ENCODE measurements at places on chromosomes 7 and 10.
A peak's percentile ranks its signal among the peaks of the same experiment; 100 is the strongest.

GRCh38 chr7:116629051-116629463, 42.9 kb upstream of the MET start:
- no peak for DNase-seq

DNA sequence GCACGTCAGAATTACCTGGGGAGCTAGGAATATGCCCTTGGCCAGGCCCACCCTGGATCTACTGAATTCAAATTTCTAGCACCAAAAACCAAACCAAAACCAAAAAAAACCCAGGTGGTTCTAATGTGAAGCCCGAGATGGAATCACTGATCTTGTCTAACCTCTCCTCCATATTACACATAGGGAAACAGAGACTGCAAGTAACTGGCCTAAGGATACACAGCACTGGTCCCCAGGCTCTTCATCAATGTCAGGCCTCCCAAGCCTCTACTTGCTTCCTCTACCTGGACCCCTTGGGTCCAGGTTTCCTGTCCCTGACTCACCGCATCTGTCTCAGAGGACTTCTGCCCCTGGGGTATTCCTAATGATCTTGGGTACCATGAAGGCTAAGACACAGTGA, 30.7 kb downstream of the ZCCHC24 start:
- DNase-seq: no peak

DNA sequence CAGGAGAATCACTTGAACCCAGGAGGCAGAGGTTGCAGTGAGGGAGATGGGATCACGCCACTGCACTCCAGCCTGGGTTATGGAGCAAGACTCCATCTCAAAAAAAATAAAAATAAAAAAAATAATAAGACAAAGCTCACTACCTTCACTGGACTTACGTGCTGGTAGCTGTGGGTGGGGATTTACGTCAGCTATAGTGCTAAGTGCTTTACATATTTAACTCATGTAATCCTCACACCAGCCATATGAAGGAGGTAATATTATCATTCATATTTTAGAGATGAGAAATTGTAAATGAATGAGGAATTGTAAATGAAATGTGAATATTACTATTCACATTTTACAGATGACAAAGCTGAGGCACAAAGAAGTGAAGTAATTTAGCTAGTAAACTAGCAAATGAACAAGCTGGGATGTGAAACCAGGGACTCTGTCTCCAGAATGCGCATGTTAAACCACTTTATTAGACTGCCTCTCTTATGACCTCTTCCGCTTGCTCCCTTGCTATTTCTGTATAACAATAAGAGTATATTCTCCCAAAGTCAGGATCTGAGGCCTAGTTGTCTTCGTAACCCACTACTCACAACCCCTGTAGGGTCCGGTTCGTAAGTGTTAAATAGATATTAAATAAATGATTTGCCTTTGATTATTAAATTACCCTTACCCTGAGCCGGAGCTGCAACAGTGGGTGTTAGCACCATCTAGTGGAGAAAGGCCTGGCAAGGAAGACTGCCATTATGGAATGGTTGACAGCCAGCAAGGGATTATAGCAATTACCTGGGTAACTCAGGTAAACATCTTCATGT, 70.2 kb downstream of the HTR7 start:
- DNase-seq: peak; percentile 13

GRCh38 chr7:107045980-107046379, 1.5 kb downstream of the PRKAR2B start:
- no peak for DNase-seq

DNA sequence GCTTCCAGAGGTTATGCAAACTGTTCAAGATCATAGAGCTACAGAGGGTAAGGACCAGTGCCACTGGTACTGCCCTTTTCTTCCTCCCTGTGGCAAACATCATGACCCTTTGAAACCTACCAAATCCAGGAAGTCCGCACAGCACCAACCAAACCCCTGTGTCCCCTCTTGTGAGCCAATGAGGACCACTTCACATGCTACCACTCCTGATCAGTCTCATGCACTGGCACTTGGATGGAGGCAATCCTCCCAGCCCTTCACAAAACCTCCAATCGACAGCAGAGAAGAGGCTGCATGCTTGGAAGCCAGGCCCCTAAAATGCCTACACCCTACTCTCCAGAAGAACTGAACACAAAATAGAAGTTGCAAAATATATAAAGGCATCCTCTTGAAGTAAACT, 248.0 kb downstream of the TNS3 start:
- no peak for DNase-seq

GRCh38 chr10:133196936-133197758, 32.9 kb upstream of the UTF1 start:
- DNase-seq: no peak

GRCh38 chr7:4641667-4642467, 40.2 kb upstream of the FOXK1 start:
- DNase-seq: peak; percentile 95

DNA sequence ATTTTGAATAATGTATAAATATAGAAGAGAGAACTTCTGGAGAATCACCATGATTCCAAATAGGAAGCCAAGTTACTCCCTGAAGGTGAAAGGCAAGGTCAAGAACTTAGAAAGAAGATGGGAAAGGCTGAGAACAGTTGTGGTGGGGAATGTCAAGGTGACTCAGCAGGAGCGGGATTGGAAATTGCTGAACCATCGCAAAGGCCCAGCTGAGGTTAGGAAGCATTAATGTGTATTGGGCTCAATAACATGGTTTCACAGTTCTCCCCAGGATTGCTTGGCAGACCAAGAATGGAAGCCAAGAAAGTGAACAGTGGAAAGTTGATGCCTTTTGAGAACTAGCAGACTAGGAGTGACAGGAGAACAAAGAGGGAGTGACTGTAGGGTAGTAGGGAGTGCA, 133.3 kb downstream of the VTI1A start:
- no peak for DNase-seq

DNA sequence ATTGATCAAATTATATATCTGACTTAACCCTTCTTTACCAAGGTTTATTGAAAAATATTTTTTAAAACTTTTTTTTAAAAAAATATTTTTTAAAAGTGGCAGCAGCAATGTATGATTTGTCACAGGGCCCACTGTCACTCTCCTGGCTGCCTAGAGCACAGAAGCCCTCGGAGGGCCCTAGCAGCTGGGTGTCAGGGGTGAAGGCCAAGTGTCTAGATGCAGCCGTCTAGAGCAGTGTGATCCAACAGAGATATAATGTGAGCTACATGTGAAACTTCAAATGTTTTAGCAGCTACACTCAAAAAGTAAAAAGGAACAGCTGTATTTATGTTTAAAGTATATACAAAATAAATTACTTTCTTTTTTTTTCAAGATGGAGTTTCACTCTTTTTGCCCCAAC, 112.7 kb downstream of the ARHGAP22 start:
- no peak for DNase-seq

DNA sequence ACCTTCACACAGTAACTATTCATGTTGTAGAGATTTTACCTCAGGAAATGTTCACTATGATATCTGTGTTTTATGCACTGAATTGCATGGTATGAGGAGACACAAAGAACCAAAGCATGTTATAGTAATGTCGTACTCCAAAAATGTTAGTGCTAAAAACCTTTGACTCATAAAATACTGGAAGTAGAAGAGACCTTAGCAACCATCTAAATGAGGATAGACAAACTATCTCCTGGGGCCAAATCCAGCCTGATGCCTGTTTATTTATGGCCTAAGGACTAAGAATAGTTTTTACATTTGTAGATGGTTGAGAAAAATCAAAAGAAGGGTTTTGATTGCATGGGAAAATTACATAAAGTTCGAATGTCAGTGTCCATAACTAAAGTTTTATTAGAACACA, 535.1 kb downstream of the INHBA start:
- DNase-seq: no peak

DNA sequence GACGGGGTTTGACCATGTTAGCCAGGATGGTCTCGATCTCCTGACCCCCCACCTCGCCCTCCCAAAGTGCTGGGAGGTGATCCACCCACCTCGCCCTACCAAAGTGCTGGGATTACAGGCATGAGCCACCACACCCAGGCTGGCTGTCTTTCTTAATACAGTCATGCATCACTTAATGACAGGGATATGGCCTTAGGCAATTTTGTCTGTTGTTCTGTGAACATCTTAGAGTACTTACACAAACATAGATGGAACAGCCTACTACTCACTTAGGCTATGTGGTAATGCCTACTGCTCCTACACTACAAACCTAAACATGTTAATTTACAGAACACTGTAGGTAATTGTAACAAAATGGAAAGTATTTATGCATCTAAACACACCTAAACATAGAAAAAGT, 106.6 kb upstream of the KCNMA1 start:
- DNase-seq: no peak

- no peak for DNase-seq
These were observed 467.4 kb upstream of the FZD8 start for GRCh38 chr10:36109399-36110023.

DNA sequence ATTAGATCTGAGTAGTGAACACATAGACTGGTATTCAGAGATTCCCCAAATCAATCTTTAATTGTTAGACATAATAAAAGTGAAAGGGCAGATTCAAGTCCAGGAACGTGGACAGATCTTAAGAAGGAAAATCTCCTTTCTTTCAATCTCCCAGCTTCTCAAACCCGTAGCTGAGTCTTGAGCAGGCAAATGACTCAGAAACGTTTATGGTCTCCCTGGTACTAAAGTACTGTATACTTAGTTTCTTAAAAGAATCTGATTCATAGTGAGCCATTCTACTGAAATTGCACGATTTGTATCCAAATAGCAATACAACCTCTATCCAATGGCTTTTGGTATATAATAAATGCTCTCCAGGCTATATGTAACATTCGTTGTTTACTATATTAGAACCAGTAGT, 140.4 kb upstream of the RHEB start:
- no peak for DNase-seq
